H7 (cell line): ENCODE measurements at places on chromosomes 13 and 19. TPM values are rescaled to one million over a fixed set of nuclear protein-coding genes. Genes with fewer than 3 reads are reported as not detected.
A peak's percentile ranks its signal among the peaks of the same experiment; 100 is the strongest.

NPAS1 gene
- total RNA-seq: 3.2 and 6.1 TPM in 2 replicates

GIPC3 gene
- total RNA-seq: 0.11 and 0.21 TPM in 2 replicates

DNA sequence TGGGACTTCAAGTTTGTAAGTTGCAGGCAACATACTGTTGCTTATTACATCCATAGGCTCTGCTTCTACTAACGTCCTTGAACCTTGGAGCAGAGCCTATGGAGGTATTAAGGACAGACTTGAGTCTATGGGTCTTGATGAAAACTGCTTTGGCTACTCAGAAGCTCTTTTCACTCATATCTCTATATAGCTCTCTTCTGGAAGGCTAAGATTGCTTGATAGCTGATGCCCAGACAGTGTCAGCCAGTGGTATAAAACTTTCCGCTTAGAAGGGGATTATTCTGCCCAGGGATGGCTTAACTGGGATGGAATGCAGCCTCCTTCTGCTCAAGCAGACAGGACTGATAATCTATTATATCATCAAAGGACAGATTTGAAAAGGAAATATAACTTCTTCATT, 25.6 kb upstream of the ESD start:
- DNase-seq: no peak

ZNF653 gene
- 8.5 and 9.8 TPM in 2 replicates for total RNA-seq

IFI30 gene
- 47.3 and 53.4 TPM in 2 replicates for total RNA-seq

NLRP11 gene
- total RNA-seq: not detected in 2 replicates

CGB2 gene
- 1.4 TPM in 1 of 2 replicates, not detected in the other for total RNA-seq

CABP5 gene
- not detected in 2 replicates for total RNA-seq

DNA sequence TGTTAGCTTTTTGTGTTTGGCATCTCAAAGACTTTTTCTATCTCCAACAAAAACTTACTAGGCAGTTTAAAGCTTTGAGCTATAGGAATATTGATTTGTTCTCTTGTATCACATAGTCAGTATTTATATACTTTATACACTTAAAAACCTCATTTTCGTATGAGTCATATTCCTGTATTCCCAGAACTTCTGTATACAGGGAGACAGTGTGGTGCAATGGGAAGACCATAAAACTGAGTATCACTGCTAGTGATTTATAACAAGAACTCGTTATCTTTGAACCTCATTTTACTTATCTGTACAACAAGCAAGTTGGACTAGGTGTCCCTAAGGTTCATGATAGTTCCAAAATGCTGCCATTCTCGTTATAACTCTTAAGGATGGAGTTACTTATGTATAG, 6.3 kb downstream of the GPR180 start:
- DNase-seq: no peak

DNA sequence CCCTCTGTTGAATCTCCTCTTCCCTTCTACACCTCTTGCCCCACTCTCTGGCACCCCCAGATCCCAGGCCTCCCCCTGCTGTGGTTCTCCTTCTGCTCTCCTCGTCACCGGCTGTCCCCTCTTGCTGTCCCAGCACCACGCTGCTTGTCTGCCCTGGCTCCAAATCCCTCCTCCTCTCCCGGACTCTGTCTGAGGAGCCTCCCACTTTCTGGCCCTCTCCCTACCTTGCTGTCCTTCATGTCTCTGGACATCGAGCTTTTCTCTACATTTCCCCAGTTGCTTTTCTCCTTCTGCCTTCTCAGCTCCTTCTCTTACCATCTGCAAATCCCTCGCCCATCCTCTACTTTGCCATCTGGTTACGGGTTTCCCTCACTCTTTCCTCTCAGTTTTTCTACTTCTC, 1.2 kb downstream of the ZNF347 start:
- DNase-seq: peak; percentile 41

CEACAM3 gene
- not detected in 2 replicates for total RNA-seq

C5AR2 gene
- total RNA-seq: 0.03 TPM in 1 of 2 replicates, not detected in the other

DNA sequence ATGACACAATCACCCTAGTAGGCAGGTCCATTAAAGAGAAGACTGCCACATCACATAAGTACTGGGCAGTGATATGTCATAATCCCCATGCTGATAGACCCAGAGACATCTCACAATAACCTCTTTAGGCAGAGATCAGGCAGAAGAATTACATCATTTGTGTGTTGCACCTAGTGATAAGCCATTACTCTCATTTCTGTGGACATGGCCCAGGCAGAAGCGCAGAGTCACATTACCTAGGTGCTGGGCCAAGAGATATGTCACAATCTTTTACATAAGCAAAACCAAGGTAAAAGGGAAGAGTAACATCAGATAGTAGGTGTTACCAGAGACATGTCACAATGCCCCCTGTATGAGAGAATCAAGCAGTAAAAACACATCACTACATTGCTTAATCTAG, 71.9 kb downstream of the ZNF726 start:
- no peak for DNase-seq

DNA sequence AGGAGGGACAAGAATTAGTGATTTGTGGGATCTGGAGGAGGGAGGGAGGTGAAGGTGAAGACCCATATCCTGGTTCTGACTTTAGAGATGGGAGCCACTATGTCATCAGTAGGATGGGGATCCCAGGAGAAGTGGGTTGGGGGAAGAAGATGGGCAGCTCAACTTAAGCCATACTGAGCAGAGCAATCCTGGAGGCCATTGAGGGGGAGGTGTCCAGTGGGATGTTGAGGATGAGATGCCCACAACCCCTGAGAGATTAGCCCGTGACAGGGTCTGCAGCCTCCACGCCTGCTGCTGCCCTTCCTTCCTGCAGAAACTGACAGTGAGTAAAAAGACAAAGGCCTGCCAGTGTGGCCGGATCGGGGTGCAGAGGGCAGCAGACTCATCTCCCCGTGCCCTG, 11.2 kb upstream of the SIGLEC6 start:
- DNase-seq: no peak

ZNF441 gene
- not detected in 2 replicates for total RNA-seq

ZNF787 gene
- 84.2 and 95.4 TPM in 2 replicates for total RNA-seq

DNA sequence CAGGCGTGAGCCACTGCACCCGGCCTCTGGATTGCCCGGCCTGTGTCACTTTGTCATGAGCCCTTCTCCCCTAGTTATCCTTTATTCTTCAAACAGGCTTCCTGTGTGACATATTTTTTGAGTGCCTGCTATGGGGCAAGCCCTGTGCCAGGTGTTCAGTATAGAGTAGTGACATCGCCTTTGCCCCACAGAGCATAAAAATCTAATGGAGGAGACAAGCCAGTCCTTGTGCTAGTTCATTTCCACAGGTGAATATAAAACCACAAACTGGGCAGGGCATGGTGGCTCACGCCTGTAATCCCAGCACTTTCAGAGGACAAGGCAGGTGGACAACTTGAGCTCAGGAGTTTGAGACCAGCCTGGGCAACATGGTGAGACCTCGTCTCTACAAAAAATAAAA, 43.2 kb downstream of the BBC3 start:
- no peak for DNase-seq

GRCh38 chr13:28830580-28830979, 10.4 kb downstream of the MTUS2 start:
- DNase-seq: no peak

DNA sequence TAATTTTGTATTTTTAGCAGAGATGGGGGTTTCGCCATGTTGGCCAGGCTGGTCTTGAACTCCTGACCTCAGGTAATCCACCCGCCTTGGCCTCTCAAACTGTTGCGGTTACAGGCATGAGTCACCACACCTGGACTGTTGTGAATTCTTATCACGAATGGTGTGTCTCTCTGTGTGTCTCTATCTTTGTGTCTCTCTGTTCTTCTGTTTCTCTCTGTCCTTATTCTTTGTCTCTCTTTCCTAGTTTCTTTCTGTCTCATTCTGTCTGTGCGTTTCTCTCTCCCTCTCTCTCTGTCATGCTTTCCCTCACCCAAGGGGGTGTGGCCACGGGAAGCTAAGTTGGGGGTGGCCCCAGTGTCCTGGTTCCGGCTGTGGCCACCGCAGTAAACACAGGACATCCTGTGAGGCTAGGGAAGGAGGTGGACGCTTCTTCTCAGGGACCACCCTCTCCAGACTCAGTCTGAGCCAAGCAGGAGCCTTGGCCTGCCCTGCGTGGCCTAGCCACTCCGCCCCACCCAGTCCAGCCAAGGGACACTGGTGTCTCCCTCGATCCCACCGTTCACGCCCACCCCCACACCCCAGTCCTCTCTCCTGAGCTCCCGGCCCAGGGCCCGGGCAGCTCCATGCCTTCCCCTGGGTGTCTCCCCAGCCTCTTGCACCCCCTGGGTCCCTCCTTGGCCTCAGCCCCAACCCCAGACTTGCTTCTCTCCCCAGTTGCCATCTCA, 3.9 kb upstream of the PRX start:
- DNase-seq: peak; percentile 41

GRCh38 chr13:63367522-63368198, 1952.0 kb upstream of the PCDH20 start:
- DNase-seq: no peak

DNA sequence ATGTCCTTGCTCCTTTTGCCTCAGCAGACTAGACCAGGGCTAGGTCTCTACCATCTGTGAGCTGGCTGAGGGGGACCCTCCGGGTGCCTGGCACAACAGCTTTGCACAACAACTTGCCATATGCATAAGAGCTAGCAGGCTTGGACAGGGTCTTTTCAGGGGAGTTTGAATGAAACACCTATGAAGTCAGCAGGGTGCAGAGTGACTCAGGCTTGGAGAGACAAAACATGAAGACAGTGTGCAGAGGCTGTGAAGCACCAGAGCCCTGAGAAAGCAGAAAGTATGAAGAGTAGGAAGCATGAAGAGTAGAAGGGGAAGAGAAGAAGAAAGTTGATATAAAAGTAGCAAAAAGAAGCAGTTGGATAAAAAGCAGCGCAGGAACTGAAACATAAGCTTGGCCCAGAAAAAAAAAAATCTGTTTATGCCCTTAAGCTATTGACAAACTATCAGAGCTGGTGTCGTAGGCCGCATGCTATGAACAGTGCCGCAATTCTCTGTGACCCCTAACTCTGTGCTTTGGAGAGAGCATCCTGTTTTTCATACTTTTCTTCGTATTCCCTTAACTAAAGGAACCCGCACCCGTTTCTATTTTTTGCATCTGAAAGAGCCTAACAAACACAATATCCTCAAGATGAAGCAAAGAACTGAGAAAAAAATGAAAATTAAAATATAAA, 52.7 kb upstream of the FAM216B start:
- DNase-seq: no peak

GRCh38 chr13:99617474-99618255, 116.4 kb downstream of the TM9SF2 start:
- DNase-seq: peak; percentile 63

ZNF112 gene
- 2.1 and 3.4 TPM in 2 replicates for total RNA-seq

DNA sequence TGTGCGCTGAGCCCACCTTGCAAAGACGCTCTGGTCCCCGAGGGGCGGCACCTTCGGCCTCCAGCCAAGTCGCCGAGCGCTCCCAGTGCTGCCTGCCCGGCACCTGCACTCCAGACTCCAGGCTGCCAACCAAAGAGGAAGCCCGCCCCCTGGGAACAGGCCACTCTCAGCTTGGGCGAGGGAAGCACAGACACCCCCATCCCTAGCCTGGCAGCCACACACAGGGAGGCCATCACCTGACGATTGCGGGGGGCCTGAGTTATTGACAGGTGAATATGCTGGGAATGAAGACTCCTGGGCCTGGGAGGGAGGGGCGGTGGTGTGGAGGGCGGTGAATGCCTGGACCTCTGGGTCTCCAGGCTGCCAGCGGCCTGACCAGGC, 10.3 kb upstream of the ZNF492 start:
- DNase-seq: no peak

TMEM255B gene
- 0.70 and 2.7 TPM in 2 replicates for total RNA-seq
